ENCODE measurements at places on chromosomes 1 and 21.

- no peak for DNase-seq
These were observed 193.4 kb downstream of the APP start for GRCh38 chr21:25977068-25977611.

- DNase-seq, result peak; percentile 76
These were observed 37.6 kb downstream of the PIK3CD start for GRCh38 chr1:9689011-9689706.

DNA sequence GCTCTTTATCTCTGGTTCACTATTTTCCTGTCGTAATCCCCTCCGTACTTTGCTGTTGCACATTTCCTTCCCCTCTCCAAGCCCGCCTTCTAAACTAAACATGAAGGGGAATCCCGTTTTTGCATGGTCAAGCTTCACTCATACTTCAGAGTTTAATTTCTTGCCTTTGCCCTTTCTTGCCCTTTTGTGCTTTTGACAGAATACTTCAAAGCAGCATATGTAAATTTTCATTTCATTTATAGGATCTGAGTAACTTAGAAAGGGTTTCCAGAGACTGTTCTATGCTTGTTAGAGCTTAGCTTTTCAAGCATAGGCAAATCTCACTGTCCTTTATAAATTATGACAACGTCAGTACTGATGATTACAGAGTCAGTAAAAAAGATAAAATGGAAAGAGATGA lies 27.7 kb downstream of the SPATA45 start:
- DNase-seq, result no peak

- DNase-seq, result no peak
These were observed 177.2 kb upstream of the RUNX1 start for GRCh38 chr21:35226328-35226727.

- DNase-seq, result no peak
These were observed 126.2 kb downstream of the KAZN start for GRCh38 chr1:14724678-14725077.

DNA sequence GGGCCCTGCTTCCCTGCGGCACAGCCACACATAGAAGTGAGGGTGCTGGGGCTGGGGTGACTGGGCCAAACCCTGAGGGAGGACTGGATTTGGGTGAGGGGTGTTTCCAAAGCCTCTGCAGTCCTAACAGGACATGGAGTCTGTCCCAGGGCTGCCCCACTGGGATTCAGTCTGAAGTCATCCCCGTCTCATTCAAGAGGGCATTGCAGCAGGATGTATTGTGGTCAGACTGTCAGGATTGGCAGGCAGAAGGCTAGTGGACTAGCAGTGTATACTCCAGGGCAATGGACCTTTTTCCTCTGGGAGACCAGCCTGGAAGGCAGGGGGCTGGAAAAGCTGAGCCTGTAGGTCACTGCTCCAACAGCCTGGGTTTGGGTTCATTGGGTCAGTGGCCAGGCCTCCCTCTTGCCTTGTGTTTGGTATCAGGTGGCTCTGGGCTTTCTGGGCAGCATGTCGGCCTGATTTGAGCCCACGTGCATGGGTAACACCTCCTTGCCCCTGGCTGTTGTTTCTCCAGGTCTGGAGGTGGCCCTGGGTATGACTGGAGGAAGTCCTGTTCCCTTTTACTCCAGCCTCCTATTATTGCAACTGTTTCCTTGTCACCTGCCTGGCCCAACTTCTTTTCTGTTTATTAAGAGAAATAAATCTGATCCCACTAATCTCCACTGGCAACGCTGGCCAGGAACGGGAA lies 41.0 kb upstream of the SYNC start:
- no peak for DNase-seq

- DNase-seq, result no peak
These were observed 2.1 kb downstream of the ARMH1 start for GRCh38 chr1:44676484-44677200.

DNA sequence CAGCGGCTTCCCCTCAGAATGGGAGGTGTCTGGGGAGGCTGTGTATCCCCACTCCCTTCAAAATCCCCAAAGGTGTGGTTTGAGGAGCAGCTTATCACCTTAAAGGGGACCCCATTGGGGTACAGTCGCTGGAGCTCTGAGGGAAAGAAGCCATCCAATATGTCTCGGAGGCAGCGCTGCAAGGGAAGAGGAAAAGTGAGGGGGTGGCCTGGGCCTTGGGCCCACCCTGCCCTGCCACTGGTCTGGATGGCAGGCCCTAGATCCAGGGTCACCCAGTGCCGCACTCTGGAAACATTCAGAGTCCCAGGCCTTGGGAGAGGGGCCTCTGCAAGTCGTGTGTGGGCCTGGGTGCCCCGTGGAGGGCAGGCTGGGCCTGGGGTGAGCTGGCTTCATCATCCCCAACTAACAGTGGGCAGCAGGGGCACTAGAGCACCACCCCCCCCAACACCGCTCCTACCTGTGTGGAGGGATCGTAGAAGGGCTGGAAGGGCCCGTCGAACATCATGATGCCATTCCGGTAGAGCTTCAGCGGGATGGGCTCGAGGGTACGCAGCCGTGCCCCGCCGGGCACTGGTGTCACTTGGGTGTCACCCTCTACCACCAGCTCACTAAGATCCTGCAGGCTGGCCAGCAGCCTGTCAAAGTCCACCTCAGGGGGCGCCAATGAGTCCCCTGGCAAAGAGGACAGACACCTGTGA lies 5.6 kb downstream of the SH3BGRL3 start:
- no peak for DNase-seq

DNA sequence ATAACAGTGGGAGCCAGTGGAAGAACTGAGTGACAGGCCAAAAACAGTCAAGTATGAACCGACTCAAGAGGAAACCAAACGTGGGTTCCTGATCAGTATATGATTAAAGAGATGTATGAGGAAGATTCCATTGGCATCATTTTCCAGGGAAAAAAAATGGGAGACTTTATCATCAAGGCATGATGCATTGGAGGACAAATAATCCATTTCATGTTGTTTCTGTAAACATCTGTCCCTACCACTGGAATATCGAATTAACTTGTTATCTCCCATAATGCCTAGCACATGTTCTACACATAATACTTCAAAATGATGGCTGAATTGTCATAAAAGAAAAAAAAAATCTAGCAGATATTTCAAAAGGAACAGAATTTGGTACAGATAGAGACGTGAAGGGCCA lies 13.3 kb downstream of the FOXJ3 start:
- DNase-seq, result no peak

- DNase-seq, result no peak
These were observed 176.0 kb downstream of the PLPP3 start for GRCh38 chr1:56403321-56403720.

DNA sequence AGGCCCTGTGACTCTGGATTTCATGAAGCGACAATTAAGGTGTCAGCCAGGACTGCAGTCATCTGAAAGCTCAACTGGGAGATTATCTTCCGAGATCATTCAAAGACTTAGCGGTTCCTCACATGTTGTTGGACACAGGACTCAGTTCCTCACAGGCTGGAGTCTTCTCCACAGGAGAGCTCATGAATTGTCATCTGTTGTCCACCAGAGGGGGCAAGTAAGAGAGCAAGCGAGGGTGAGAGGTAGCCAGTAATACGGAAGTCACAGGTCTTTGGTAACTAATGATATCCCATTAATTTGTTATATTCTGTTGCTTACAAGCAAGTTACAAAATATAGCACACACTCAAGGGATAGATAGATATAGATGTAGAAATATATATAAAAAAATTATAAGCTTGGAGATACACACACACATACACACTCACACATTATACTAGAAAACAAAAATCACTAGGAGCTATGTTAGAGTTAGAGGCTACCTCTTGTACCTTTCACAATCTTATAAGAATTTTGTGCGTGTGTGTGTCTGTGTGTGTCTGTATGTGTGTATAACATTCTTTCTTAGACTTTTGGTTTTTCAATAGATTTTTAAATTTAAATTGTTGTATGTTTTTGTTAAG lies 1695.3 kb downstream of the BRINP3 start:
- no peak for DNase-seq

GRCh38 chr1:62175568-62176179 lies 19.0 kb upstream of the L1TD1 start:
- DNase-seq, result no peak

DNA sequence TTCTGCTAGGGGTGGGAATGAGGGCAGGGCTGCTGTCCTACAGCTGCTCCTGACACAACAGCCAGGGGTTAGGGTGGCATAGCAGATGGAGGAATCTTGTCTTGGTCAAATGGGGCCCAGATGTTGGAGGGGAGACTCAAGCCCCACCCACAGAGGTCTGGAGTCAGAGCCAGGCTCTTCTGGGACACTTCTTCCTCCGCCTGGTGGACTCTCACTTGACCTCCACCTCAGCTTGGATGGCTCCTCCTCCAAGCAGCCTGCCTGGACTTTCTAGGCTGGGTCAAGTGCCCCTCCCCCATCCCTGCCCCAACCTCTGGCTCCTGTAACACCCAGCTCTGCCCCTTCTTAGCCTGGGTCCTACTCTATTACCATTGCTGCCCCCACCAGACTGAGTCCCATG lies 35.5 kb downstream of the EPHA2 start:
- no peak for DNase-seq

GRCh38 chr1:2539312-2539907 lies 9.3 kb upstream of the HES5 start:
- no peak for DNase-seq

- DNase-seq, result no peak
These were observed 175.4 kb downstream of the LRRC7 start for GRCh38 chr1:69743146-69743545.

Measured in stimulated activated CD8-positive, alpha-beta memory T cell treated with anti-CD3 and anti-CD28 coated beads, Interleukin-4, amount 100 ng/mL, for 1 hour (primary cell).